Sciatic nerve (tissue), 2 donors: ENCODE measurements at places on chromosomes 11 and 22. TPM values are rescaled to one million over a fixed set of nuclear protein-coding genes. Genes with fewer than 3 reads are reported as not detected.

The SLC25A17 gene
- 19.6 TPM for total RNA-seq

The SPTBN2 gene
- total RNA-seq, result 6.6 TPM

The CLCF1 gene
- total RNA-seq, result 7.5 TPM

The UBASH3B gene
- 9.2 TPM for total RNA-seq

The BTBD10 gene
- total RNA-seq, result 34.9 TPM

The GUCY1A2 gene
- 12.4 TPM for total RNA-seq

The MMP8 gene
- total RNA-seq, result 2.3 TPM

The ACTN3 gene
- 0.71 TPM for total RNA-seq

The OR5AS1 gene
- total RNA-seq, result not detected

The CDKN1C gene
- total RNA-seq, result 186 TPM

The PGA5 gene
- total RNA-seq, result not detected

The LMF2 gene
- 48.4 TPM for total RNA-seq

The KREMEN1 gene
- 21.5 TPM for total RNA-seq

The CD3G gene
- total RNA-seq, result 1.2 TPM

The GAB4 gene
- 0.85 TPM for total RNA-seq

The MAFF gene
- 67.6 TPM for total RNA-seq

The H19 gene
- total RNA-seq, result 1,096 TPM

The RAB39A gene
- total RNA-seq, result 2.3 TPM

The PTS gene
- total RNA-seq, result 39.5 TPM

The TMX2 gene
- 56.9 TPM for total RNA-seq

The KRTAP5-11 gene
- total RNA-seq, result not detected

The OR2AG1 gene
- not detected for total RNA-seq

The KCNJ5 gene
- total RNA-seq, result 2.5 TPM

The SDF2L1 gene
- 21.8 TPM for total RNA-seq

The OR4S1 gene
- total RNA-seq, result not detected

The CLDN5 gene
- total RNA-seq, result 136 TPM

The OR8G1 gene
- not detected for total RNA-seq

The HMBS gene
- total RNA-seq, result 10.7 TPM

The OR52L1 gene
- total RNA-seq, result not detected

The KDELR3 gene
- 15.4 TPM for total RNA-seq

The SLC25A45 gene
- total RNA-seq, result 12.0 TPM

The GLYATL2 gene
- 0.27 TPM for total RNA-seq

The PKP3 gene
- 0.49 TPM for total RNA-seq
